ENCODE measurements at places on chromosomes 2 and 18. TPM values are rescaled to one million over a fixed set of nuclear protein-coding genes. Genes with fewer than 3 reads are reported as not detected.

The PCARE gene
- total RNA-seq = not detected

DNA sequence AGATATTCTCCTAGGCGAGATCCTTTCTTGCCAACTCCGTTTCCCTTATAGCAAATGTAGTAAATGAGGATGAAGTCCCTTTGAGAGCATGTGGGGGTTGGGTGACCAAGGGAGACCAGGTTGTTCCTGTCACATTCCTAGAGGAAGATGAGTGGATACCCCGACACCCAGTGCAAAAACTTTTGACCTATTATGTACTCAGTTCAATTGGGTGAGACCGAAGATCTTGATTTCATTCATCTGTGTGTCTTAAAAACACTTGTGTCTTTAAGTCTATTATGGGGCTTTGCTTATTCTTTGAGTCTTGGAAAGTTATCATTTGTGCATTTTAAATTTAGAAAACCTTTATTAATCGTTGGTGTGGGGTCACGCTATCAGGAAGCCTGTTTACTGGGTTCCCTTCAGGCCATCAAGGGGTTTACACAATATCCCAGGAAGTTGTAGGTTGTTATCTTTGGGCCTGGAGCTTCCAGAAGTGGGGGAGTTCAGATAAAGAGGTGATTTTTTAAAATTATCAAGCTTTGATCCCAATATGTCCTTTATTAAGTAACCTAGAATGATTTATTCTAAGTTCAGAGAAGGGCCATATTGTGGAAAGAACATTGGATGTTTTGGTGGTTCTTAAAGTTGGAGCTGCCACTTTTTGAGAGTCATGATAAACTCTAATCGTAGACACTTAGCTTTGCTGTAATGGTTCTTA is 2.8 kb downstream of the RHOB start:
- DNase-seq = no peak

DNA sequence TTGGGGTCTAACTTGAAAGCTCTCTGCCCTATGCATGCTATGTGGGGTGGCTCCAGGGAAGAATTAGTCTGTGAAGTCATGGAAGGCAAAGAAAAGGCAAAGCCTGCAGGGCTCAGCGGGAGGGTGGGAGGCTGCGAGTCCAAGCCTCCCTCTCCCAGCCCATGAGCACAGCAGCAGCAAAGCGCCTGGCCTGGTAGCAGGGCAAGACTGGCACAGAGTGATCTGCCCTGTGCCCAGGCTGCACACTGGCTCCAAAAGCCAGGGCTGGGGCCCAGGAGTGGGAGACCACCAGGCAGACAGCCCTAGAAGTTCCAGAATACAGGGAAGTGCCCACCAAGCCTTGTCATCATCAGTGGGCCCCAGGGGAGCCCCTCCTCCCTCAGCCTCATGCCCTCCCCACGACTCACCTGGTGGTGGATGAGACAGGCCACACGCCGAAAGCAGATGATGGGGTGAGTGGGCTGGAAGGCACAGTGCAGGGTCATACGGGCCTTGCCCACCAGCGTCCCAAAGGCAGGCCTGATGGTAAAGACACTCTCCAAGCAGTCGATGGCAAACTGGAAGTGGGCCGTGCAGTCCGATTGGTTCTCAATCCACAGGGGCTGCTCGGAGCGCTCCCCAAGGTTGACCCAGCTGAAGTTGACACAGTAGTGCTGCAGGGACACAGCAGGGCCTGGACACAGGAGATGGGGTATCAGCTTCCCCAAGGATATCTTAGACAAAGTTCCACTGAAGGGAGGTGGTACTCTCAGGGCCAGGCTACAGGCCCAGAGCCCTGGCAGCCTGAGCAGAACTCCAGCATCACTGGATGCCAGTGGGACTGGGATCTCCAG is 12.1 kb downstream of the CFAP65 start:
- DNase-seq = no peak

DNA sequence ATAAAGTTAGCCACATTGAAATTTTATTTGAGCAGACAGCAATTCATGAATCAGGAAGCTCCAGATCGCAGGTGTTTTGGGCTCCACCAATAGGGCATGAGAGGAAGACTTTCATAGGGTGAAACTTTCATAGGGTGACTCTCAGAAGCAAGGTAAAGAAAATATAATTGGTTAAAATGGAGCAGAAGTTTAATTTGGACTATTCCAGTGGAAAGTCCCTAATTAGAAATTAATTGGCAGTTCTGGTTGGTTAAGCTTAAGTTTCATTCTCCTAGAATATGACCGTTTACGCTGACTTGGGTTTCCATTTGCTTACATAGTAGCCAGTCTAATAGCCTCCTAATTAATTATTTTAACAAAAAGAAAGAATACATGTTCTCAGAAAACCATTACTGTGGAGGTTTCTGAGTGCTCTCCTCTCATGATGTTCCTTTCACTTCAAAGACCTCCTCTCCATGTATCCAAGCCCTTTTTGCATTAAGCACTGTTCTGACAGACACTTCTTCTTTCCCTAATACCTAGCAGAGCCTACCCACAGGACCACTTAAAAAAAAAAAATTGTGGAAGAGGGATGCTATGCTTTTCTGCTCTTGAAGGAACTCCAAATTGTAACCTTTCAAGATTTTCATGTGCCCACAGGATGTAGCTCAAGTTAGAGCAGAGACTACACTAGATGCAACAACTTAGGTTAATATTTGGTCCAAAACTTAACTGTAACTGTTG is 99.1 kb downstream of the MREG start:
- no peak for DNase-seq

All from esophagus muscularis mucosa (tissue), 4 donors.